ENCODE measurements at places on chromosomes 7 and 10. TPM values are rescaled to one million over a fixed set of nuclear protein-coding genes. Genes with fewer than 3 reads are reported as not detected.

SEC31B gene
- 2.7 TPM for total RNA-seq

PLCE1 gene
- total RNA-seq: 1.1 TPM

RPEL1 gene
- not detected for total RNA-seq

KLF14 gene
- total RNA-seq: not detected

MYPN gene
- 0.26 TPM for total RNA-seq

SFRP5 gene
- total RNA-seq: not detected

GDF10 gene
- total RNA-seq: under 0.01 TPM

DMBT1 gene
- 0.06 TPM for total RNA-seq

UNCX gene
- not detected for total RNA-seq

Data from aortic smooth muscle cell (primary cell).